8988T (cell line): ENCODE measurements at places on chromosomes 6 and 20.

GRCh38 chr6:147201885-147202515 is 2.2 kb upstream of the STXBP5 start:
- peak; percentile 25 for DNase-seq

GRCh38 chr6:143037470-143037869 is 23.2 kb upstream of the AIG1 start:
- no peak for DNase-seq

DNA sequence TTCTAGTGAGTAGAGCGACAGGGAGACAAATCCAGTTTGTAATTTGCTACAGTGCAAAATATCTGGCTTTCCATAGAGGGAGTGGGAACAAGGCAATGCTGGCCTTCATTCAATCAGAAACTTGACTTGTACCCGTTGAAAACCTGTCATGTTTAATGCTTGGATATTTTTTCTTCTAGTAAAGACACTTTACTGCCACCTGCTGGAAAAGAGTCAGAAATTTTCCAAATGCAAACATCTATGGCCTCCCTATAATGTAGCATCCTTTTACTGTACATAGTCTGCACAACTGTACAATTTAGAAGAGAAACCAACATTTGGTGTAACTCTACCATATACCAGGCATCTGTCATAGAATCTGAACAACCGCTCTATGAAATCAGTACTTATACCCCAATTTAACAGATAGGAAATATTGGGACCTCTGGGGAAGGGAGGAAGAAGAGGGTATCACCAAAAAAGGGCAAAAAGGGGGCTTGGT is 16.7 kb upstream of the TBC1D20 start:
- DNase-seq = peak; percentile 37

DNA sequence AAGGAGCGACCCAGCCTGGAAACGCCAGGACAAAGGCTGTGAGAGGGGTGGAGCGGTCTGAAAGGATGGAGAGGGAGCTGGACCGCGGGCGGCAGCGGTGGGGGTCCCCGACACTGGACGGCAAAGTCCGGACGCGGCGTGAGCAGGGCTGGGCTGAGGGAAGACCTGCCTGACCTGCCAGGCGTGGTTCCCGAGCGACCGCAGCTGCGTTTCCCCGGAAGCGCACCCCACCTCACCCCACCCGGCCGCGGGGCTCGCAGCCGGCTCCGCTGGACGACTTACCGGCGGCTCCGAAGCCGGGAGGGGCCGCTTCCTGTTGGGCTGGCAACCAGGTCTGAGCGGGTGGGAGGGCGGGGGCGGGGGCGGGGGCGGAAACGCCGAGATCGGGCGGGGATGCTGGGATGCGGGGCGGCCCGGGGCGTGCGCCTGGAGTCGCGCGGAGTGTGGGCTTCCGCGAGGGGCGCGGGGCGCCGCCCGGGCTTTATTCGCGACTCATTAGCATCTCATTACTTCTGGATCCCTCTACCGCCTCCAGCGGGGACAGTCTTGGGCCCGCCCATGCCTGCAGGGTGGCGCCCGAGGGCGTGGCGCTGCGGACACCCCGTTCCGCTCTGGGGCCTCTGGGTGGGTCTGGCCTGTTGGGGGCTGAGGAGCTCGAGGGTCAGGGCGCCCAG is at the start of gene MICAL1:
Gene MICAL1 (minus strand): TSS at position 336 of the 674 bp plus-strand sequence. CDS start 1,576 bp downstream, outside the sequence.
- peak; percentile 71 for DNase-seq

DNA sequence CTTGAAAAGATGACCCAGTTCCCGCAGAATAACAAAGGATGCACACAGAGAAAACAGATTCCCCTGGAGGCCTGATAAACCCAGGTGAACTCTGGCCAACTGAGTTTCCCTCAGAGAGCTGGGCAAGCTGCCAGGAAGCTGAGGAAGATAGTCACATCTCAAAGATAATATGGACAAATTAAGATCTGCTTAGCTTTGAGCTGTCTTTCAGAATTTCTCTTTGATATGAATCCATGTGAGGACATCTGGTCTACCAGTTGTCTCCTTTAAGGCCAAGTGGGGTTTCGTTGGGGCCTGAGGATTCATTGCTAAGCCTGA is 59.5 kb downstream of the ID4 start:
- DNase-seq = no peak

DNA sequence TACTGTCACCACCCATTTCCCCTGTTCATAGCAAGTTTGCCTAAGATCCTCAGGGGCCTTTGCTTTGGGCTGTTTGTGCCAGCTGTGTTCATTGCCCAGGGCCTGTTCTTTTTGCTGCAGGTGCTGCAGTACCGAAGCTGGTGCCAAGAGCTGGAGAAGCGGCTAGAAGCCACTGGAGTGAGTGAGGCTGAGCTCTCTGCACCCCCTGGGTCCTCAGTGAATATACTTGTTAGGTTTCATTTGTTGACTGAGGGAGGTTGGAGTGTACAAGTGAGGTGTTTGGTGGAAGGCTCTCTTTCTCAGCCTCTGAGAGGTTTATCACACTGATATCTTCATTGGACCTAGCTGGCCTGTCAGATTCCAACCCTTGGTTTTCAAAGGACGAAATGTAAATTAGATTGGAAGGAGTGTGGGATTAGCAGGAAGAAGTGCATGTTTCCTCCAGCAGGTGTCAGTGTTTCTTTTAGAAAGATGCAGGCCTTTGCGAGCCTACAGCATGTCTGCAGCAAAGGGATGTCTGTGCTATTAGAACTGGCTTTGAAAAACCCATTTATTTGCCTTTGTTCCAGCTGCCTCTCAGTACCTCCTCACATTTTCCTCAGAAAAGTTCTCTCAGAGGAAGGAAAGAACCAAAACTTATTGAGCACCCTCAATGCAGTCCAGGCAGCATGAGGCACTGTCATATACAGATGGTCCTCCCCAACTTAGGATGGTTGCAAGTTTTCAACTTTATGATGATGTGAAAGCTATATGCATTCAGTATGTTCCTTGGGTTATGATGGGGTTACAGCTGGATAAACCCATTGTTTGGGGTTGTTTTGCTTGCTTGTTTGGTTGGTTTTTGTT is 8.3 kb downstream of the CEP250 start:
- peak; percentile 39 for DNase-seq

GRCh38 chr20:32526541-32526940 is 58.6 kb downstream of the NOL4L start:
- no peak for DNase-seq
